ENCODE measurements at places on chromosomes 1 and 21.

DNA sequence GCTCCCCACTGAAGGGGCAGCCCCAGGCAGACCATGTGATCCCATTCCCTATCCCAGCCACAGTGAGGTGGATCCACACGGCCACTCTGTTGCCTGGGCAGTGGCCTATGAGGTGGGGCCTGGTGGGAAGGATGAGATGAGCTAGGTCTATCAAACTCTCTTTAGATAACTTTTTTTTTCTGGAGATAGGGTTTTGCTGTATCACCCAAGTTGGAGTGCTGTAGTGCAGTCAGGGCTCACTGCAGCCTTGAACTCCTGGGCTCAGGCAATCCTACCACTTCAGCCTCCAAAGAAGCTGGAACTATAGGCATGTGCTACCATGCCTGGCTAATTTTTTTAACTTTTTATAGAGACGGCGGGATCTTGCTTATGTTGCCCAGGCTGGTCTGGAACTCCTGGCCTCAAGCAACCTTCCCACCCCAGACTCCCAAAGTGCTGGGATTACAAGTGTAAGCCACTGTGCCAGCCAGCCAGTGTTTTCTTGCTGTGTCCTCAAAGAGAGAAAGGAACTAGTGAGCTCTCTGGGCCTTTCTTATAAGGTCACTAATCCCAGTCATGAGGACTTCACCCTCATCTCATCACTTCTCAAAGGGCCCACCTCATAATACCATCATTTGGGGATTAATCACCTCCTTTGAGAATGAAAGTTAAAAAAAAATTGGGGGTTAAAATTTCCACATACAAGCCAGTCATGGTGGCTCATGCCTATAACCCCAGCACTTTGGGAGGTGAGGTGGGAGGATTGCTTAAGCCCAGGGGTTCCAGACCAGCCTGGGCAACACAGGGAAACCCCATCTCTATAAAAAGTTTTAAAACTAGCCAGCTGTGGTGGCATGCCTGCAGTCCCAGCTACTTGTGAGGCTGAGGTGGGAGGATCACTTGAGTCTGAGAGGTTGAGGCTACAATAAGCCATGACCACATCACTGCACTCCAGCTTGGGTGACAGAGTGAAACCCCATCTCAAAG is 36.6 kb downstream of the H3-3A start:
- DNase-seq: no peak

- DNase-seq: no peak
These were observed 35.7 kb downstream of the NEK2 start for GRCh38 chr1:211639475-211640300.

- DNase-seq: no peak
These were observed 11.2 kb downstream of the THEMIS2 start for GRCh38 chr1:27883536-27883935.

- no peak for DNase-seq
These were observed 11.6 kb downstream of the GNAI3 start for GRCh38 chr1:109559995-109560394.

GRCh38 chr1:232873931-232874330 is 68.7 kb downstream of the MAP10 start:
- no peak for DNase-seq

Data from NCI-H2081 treated with DMSO at 0.1 percent for 48 hours (cell line).